ENCODE measurements at places on chromosomes 1 and 21.

- DNase-seq = no peak
Observed at GRCh38 chr21:32484706-32485380, 72.3 kb downstream of the EVA1C start.

- DNase-seq = no peak
Observed at GRCh38 chr1:6958407-6959030, 173.3 kb downstream of the CAMTA1 start.

GRCh38 chr21:45511007-45511406 lies 31.2 kb downstream of the SLC19A1 start:
- DNase-seq = no peak

- no peak for DNase-seq
Observed at GRCh38 chr1:66315671-66316070, 218.3 kb upstream of the SGIP1 start.

GRCh38 chr1:202122639-202123335 lies at the start of gene GPR37L1:
Gene GPR37L1 (plus strand): TSS chr1:202122917. CDS start chr1:202122964, 47 bp downstream.
- no peak for DNase-seq

- DNase-seq = no peak
Observed at GRCh38 chr1:235650341-235651169, 971 bp upstream of the GNG4 start.

DNA sequence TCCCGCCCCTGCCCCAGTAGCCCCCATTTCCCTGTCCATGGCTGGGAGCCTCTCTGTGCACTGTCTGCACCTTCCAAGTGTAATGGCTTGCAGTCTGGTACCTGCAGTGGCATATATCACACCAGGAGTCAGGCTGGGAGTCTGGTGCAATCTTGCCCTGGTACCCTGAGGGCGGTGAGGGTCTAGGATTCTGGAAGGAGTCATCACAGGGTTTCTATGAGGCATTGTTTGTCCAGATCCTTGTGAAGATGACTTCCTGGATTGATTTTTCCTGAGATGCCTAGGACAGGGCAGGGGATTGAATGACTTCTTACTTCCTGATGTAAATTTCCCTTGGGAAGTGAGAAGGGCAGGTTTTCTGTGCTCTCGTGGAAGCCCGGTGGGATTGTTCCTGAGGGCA lies 5.9 kb upstream of the PKP1 start:
- DNase-seq = no peak

All from CD8-positive, alpha-beta memory T cell (primary cell).